BJ (cell line): ENCODE measurements at places on chromosomes 13 and 19. TPM values are rescaled to one million over a fixed set of nuclear protein-coding genes. Genes with fewer than 3 reads are reported as not detected.

GRCh38 chr13:72745260-72745659, 17.5 kb downstream of the BORA start:
- no peak for DNase-seq

GRCh38 chr19:56987184-56987583, 132.6 kb upstream of the USP29 start:
- DNase-seq, result no peak

DNA sequence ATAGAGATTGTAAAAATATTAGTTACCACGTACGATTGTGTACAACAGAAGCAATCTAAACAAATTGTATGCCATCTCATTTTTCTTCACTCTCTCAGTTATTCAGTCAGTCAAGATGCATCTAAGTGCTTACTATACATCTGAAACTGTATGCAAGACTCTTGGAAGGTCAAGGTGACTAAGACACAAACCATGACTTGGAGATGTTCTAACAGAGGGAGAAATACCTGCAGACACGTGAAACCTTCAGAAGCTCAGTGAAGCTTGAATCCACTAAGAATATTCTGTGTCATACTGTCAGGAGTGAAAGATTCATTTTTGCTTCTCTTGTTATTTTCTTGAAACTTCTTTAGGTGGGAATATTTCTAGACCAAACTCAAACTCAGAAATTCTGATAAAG, 365.4 kb downstream of the ITGBL1 start:
- DNase-seq, result no peak

GRCh38 chr13:98033277-98034247, 80.1 kb downstream of the IPO5 start:
- DNase-seq, result no peak

DNA sequence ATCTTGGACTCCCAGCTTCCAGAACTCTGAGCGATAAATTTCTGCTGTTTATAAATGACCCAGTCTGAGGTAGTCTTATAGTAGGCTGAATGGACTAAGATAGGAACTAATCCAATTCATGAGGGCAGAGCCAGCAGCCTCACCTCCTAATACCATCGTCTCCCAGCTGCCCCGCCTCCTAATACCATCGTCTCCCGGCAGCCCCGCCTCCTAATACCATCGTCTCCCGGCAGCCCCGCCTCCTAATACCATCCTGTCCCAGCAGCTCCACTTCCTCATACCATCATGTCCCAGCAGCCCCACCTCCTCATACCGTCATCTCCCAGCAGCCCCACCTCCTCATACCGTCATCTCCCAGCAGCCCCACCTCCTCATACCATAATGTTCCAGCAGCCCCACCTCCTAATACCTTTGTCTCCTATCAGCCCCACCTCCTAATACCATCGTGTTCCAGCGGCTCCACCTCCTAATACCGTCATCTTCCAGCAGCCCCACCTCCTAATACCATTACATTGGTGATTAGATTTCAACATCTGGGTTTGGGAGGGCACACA, 2.4 kb upstream of the ARGLU1 start:
- no peak for DNase-seq

- DNase-seq, result no peak
Observed at GRCh38 chr13:41004875-41005693, 14.0 kb downstream of the ELF1 start.

GRCh38 chr19:47331931-47332547, at the start of gene C5AR2:
Gene C5AR2, plus strand, starts transcription at chr19:47332175. Its CDS starts 8,625 bp downstream, at chr19:47340800.
- no peak for DNase-seq

DNA sequence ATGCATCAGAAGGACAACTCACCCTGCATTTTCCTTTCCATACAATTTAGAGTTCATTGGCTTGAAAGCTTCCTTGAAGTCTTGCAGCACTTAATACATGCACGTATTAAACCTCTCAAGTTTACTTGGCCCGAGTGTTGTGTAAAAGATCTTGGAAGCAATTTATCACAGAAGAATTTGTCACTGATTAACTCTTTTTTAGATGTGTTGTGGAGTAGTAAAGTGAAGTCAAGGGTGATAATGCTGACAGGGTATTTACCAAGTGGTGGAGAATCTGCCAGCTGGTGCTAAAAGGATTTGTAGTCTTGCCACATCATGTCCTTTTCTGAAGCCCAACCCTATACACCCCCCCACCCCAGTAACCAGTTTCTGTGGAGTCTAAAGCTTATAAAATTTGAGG, 421.0 kb upstream of the MIR17HG start:
- no peak for DNase-seq

DNA sequence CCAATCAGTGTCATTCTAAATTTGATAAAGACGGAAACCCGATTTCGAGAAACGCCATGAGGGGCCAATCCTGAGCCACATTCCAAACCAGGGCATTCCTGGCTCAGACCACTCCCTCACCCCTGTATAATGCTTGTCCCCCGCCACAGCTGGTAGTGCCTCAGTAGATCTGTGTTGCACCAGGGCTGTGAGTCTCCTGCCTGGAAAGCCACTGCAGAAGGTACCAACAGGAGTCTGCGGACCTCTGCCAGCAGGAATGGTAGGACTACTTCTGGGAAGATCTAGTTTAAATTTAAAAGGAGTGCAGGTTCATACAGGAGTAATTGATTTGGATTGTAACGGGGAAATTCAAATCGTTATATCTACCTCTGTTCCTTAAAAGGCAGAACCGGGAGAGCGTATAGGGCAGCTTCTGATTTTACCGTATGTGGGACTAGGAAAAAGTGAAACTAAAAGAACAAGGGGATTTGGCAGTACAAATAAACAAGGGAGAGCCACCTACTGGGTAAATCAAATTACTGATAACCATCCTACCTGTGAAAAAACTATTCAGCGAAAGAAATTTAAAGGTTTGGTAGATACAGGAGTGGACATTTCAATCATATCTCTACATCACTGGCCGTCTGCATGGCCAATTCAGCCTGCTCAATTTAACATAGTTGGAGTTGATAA, 20.8 kb upstream of the ZNF266 start:
- no peak for DNase-seq

The LDLR gene
- polyA plus RNA-seq, result 20.2 and 60.0 TPM in 2 replicates

The FXYD3 gene
- polyA plus RNA-seq, result not detected in 2 replicates

- peak; percentile 98 for DNase-seq
Observed at GRCh38 chr19:3968556-3969434, 2.1 kb downstream of the DAPK3 start.

- DNase-seq, result no peak
Observed at GRCh38 chr19:4144666-4145249, 8.7 kb upstream of the CREB3L3 start.

GRCh38 chr13:111494641-111495040, 174.2 kb downstream of the TEX29 start:
- no peak for DNase-seq

The CYP4F11 gene
- not detected in 2 replicates for polyA plus RNA-seq

The PRSS57 gene
- not detected in 2 replicates for polyA plus RNA-seq

The EBI3 gene
- 1.2 TPM in 2 replicates for polyA plus RNA-seq
